ENCODE measurements at places on chromosomes 3 and 15.

- no peak for DNase-seq
Measured at GRCh38 chr3:99407257-99407656, 231.1 kb upstream of the COL8A1 start.

GRCh38 chr3:32423534-32423933 is 31.9 kb downstream of the CMTM7 start:
- DNase-seq, result no peak

GRCh38 chr3:156140001-156140595 is 19.7 kb downstream of the KCNAB1 start:
- no peak for DNase-seq

- DNase-seq, result no peak
Measured at GRCh38 chr3:7357101-7357500, 496.2 kb downstream of the GRM7 start.

DNA sequence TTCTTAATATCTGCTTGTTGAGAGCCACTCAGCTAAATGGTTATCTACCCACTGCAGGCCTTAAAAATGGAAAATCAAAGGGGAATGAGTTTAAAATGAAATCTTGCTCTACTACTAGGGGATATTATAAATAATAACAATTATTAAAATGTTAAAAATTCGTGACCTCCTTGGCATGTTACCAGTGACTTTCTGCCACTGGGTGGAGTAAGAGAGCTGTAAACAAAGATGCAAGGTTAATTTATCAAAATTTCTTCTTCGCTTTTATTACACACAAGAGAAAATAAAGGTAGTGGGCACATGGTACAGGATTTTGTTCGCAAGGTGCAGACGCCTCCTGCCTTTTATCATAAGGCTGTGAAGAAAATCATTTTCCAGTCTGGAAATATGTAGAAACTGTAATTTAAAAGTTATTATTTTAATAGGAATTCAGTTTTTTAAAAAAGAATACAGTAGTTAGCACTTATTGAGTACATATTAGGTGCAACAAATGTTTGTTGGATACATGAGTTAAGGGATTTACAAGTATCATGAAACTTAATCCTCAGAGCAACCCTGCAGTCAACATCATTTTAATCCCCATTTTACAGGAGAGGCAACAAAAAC is 272.6 kb downstream of the SUCLG2 start:
- DNase-seq, result no peak

DNA sequence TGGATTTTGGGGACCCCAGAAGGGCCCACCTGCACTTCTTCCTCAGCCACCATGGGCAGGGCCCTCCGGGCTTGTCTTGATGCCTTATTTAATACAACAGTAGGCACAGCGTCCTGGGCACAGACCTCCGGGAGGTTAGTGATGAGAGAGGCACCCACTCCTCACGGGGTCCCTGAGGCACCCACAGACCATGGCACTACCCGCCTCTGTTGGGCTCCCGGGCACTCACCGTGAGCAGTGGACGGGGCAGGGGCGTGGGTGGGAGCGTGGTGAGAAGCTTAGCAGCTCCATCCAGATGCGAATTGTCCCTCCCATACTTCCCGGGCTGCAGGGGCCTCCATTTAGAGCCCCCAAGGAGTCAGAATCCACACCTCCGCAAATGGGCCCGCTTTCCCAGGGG is 317 bp upstream of the MESP2 start:
- no peak for DNase-seq

DNA sequence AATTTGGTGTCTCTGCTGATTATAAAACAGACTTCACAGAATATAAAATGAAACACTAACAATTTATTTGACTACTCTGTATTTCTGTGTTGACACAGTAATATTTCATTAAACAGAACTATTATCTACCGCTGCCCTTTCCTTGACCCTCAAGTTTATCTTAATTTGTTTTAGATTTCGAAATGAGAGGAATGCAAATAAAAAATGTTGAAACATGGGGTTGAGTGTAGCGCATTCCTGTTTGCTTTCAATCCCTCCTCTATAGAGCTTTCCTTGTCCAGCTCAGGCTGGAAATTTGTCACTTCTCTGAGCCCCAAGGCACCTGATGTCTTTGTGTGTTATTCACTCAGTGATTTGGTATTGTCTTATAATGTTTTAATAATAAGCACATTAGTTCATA is 550.2 kb downstream of the ZBBX start:
- no peak for DNase-seq

DNA sequence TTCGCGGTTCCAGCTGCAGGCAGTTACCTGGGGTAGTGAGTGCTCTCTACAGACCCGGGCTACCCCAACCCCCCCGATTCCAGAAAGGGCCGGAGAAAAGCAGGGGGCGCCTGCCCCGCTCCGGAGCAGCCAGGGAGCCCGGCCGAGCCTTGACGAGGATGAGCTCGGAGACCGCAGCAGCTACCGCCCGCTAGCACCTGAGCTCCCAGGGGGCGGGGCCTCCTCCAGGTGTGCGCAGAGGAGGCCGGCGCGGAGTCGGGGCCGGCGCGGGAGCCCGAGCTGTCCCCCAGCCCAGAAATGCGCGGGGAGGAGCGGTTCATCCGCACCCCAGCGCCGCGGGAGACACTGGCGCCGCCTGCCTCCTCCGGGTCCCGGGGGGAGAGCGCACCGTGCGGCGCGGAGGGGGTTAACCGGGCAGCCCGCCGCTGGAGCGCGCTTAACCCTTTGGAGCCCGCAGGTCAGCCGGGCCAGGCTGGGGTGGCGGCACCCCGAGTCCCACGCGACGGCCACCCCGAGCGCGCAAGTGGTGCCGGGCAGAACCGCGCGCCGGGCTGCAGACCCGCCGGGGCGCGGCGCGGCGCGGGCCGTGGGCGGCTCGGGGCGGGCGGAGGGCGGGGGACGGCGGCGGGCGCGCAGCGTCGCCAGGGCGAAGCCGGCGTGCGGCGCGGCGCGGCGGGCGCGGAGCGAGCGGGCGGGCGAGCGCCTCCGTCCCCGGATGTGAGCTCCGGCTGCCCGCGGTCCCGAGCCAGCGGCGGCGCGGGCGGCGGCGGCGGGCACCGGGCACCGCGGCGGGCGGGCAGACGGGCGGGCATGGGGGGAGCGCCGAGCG is at the start of gene CACNA1D:
Gene CACNA1D (plus strand): TSS at position 649 of the 829 bp plus-strand sequence. CDS start 556 bp downstream, outside the sequence.
- DNase-seq, result no peak

- DNase-seq, result no peak
Measured at GRCh38 chr3:15007681-15008141, 57.4 kb downstream of the MRPS25 start.

- DNase-seq, result no peak
Measured at GRCh38 chr3:114450008-114450596, 156.3 kb downstream of the TIGIT start.

- peak; percentile 59 for DNase-seq
Measured at GRCh38 chr3:133927540-133928066, 31.9 kb upstream of the RAB6B start.

- DNase-seq, result no peak
Measured at GRCh38 chr15:66763186-66764071, 61.4 kb downstream of the SMAD6 start.

GRCh38 chr15:90606641-90607040 is 76.9 kb downstream of the CRTC3 start:
- DNase-seq, result no peak

DNA sequence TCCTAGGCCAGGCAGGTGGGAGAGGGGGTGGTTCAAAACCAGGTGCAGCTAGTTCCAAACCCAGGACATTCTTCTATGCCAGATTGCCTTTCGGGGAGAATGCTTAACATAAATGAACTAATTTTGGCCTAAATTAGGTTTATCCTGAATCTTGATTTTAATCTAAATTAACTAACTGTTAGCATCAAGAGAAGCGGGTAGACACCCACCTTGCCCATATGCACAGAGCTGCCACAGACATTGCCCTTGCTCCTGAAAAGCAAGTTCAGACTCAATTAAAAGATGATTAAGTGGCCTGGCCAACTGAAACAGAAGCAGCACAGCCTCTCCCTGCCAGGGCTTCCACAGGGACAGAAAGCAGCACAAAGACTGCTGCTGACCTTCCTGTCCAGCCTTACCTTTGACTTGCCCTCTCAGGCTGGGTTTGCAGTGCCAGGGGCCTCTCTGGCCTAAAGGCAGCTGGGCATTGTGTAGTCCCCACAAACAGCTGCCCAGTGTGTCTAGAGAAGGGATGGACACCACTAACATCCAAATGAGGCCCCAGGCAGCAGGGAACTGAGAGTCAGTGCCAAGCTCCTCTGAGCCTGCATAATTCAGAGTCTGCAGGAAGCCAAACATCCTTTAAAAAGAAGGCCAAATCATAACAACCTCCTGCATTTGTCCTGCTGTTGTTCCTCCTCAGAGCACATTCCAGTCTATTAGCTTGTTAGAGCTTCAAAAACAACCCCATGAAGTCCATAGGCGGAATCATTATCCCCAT is 15.4 kb upstream of the OXTR start:
- DNase-seq, result no peak

DNA sequence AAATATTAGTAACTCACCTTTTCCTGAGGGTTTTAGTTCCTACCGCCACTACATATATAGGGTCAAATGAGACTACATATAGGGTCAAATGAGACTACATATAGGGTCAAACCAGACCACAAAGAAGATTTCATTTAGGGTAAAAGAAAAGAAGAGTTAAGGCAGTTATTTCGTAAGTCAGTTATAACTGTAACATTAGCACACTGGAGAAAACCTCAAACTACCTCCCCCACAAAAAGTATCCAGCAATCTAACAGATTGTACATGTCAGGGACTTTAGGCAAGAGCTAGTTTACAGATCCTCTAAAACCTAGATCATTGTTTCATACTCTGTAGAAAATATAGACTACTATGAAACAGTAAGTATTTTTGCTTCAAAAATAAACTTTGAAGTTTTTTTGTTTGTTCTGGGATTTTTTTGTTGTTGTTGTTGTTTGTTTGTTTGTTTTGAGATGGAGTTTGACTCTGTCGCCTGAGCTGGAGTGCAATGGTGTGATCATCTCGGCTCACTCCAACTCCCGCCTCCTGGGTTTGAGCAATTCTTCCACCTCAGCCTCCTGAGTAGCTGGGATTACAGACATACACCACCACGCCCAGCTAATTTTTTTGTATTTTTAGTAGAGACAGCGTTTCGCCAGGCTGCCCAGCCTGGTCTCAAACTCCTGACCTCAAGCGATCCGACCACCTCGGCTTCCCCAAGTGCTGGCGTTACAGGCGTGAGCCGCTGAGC is 92.4 kb upstream of the CGNL1 start:
- DNase-seq, result no peak

DNA sequence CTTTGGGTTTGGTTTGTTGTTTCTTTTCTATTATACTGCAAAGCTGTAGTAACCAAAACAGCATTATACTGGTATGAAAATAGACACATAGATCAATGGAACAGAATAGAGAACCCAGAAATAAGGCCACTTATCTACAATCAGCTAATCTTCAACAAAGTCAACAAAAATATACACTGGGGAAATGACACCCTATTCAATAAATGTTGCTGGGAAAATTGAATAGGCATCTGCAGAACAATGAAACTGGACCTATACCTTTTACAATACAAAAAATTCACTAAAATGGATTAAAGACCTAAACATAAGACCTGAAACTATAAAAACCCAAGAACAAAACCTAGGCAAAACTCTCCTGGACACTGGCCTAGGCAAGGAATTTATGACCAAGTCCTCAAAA is 52.9 kb downstream of the TLNRD1 start:
- DNase-seq, result no peak

DNA sequence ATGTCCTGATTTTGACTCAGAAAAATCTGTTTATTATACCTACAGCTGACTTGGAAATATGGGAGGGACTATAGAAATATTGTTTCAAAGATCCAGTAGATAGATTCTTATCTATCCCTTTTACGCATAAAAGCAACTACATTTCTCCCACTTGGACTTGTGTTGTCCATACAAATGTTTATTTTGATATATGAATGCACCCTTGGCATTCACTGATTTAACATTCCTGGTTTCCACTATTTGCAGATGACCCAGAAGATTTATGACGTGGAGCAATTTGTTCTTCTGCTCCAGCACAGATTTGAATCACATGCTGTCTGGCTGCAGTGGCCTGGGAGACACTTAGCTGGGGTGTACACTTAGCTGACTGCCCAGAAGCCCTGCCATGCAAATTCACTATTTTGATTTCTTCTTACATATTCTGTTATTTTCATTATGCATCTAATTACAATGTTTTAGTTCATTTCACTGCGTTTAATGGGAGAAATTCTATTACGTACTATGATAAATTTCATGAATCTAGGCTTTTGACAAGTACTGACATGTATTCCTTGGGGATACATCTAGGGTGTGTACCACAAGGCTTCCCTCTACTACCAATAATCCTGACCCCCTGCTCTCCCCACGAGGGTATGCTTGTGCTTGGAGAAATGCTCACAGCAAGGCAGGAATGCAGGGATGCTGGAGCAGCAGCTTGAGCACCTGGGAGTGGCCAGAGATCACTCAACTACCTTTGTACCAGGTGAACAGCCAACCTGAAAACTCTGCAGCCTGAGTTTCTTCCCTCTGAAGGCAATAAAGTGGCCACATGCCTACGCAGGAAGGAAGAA is 223.6 kb upstream of the TBL1XR1 start:
- DNase-seq, result no peak

DNA sequence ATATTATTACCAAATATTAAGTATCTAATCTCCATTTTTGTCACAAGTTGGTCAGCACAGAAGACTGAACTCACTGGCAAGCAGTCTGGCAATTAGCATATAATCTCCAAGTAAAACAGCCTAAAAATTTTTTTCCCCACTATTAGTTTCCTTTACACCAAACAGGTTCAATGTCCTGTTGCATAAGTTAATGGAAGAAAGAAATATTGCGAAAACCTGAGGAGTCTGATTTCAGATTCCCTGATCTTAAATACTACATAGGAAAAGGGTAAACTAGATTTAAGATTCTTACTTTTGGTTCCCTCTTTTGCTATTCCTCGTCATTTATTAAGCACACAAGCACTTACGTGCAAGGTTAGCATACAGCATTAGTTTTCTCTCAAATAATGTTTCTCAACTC is 133.2 kb upstream of the PLXND1 start:
- DNase-seq, result no peak

DNA sequence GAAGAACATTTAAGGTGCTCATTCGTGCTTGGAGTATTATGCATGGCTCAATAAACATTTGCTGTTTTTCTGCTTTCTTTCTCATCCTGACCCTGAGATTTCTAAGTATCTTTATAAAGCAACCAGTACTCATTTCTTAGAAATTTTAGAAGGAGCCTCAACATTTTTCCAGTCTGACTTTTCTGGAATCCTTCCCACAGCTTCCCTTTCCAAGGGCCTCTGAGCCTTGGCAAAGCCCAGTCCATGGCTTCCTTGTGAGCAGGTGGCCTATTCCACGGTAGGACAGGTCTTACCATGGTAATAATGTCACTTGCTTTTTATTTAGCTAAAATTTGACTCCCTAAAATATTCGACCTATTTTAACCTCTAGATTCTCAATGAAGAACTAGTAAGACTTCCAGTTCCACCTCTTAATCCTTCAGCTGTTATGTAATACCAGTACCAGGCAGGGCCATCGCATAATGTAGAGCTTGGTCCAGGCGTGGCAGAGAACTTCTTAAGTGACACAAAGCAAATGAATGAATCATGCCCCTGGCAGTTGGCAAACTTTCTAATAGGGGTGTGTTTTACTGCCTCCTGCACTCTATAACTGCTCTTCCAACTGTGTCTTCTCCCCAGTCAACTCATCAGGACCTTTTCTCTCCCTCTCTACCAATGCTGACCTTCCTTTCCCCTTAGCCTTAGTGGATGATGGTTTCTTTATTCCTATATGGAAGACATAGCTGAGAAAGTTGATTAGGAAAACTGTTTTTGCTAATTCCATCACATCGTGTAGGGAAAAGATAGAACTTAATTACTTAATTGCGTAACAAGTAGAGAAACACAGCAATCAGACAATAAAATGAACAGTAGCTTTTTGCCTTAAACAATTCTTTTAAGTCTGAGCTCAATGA is 894 bp upstream of the TM4SF4 start:
- no peak for DNase-seq

Data from stimulated activated CD8-positive, alpha-beta memory T cell treated with anti-CD3 and anti-CD28 coated beads, Interleukin-15, amount 100 ng/mL, for 1 hour (primary cell).